Anterior cingulate cortex (tissue), 58 donors: ENCODE measurements at places on chromosomes 12 and 14.

GRCh38 chr14:22939684-22940083 lies 10.5 kb upstream of the PRMT5 start:
- no peak for DNase-seq

- no peak for DNase-seq
Observed at GRCh38 chr12:85457016-85457415, 177.0 kb downstream of the ALX1 start.

- no peak for DNase-seq
Observed at GRCh38 chr14:32189811-32190210, 12.0 kb upstream of the RNU6-7 start.

DNA sequence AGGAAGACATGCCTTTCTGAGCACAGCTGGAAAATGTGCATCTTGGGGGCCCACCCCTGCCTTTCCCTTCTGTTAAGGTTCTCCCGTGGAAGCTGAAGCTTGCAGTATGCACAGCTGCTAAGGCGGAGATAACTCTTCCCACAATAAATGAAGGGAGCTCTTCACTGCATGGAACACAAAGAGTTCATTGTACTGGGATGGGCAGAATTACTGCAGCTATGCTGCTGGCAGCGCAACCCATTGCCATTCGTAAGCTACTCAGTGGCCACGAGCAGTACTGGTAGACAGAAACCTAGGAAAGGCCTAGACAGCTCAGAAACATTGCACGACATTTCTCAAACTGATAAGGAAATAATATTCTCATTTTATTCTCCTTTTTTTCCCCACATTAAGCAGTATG lies 310.2 kb downstream of the MDGA2 start:
- DNase-seq = peak; percentile 66

DNA sequence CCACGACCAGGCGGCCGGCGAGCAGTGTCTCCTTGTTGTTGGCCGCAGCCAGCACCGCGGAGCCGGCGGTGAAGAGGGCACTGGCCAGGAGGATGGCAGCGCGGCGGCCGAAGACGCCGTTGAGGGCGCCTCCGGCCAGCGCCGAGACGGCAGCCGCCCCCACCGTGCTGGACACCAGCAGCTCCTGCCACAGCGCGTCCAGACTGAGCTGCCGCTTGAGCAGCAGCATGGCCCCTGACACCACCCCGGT lies 691 bp downstream of the SLC2A13 start:
- DNase-seq = no peak

DNA sequence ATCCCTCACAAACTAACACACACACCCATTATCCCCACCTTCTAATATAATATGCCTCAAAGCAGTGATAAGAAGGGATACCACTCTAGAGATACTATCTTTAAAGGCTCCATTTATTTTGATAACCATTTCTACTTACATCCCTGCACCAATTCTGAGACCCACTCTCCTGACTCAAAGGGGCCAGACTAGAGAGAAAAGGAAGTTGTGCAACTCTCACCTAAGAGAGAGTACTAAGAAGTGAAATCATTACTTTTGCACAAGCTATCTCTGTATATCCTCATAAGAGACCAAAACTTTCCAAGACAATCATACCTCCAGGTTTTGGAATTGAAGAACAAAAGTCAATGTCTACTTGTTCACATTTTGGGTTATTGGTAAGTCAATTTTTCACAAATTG lies 45.4 kb upstream of the USP15 start:
- no peak for DNase-seq

GRCh38 chr12:78191611-78192010 lies 360.9 kb downstream of the NAV3 start:
- DNase-seq = no peak

- DNase-seq = no peak
Observed at GRCh38 chr14:36503771-36504741, 16.0 kb downstream of the NKX2-1 start.

DNA sequence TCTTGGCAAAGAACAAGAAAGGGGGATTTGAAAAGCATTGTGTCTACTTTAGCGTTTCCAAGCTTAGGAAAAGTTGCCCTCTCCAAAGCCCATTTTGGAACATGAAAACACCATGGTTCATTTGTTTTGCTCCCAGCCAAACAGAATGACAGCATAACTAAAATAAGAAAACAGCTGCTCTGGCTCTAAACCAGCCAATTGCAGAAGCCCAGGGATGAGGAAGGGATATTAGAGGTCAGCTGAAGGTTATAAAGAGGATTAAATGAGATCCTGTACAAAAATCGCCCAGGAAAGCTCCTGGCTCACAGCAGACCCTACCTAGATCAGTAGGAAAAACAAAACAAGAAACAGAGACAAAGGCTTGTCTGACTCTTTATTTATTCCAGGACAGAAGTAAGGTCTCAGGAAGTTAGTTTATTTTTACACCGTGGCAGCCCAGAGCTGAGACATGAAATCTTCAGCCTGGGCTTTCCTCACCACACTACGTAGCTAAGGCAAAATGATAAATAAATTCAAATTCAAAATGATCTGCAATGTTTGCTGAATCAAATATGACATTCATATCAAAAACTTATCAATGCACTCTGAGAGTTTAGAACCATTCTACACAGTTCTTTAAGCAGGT lies 25.9 kb downstream of the SPX start:
- peak; percentile 3 for DNase-seq

- DNase-seq = no peak
Observed at GRCh38 chr12:95460896-95461295, 13.1 kb upstream of the METAP2 start.

- no peak for DNase-seq
Observed at GRCh38 chr14:81519200-81520011, 14.2 kb downstream of the SEL1L start.

DNA sequence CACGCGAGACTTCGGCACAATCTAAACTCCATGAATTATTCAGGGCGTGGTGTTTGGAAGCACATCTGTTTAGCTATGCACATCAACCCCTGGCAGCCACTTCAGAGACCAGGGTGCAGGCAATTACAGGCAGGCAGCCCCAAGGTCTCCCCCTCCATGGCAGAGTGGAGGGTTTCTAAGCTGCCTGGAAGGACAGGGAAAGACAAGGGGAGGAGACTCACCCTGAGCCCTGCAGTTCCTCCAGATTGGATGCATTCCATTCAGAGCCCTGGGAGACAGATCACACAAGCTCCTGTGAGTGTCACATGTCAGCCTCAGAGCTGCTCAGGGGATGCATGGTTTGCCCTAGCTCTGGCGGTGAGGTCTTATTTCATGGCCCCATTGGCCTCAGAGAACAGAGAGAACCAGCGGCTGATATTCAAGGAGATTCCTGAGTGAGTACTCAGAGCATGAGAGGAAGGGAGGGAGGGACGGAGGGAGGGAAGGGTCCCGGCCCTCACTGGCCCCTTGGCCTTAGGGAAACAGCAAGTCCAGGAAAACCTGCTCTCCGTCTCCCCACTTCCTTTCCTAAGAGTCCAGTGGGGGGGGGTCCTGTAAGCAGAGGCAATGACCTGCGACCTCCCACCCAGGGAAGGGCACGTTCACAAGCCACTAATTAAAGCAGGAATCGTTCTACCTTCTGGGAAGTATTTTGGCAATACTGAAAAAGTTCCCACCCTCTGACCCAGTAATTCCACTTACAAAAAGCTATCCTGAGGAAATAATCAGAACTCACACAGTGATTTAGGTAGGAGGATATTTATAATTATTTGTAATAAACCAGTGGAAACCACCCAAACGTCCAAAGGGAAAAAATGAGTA lies 55.1 kb downstream of the SSH1 start:
- DNase-seq = no peak

- DNase-seq = no peak
Observed at GRCh38 chr12:20599757-20600156, 95.4 kb upstream of the SLCO1C1 start.

GRCh38 chr12:31353750-31354708 lies 28.1 kb upstream of the SINHCAF start:
- DNase-seq = no peak

DNA sequence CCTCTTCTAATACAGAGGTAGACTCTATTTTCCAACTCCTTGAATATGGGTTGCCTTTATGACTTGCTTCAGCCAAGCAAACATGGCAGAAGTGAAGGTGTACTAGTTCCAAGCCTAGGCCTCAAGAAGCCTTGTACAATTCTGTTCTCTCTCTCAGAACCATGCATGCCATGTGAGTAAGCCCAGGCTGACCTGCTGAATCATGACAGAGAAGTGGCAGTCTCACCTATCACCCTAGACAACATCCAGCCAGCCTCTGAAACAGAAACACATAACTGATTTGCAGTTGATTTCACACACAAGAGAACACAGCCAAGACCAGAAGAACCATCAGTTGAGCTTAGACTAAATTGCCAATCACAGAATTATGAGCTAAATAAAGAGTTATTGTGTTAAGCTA lies 157.2 kb downstream of the GARIN6 start:
- DNase-seq = no peak

DNA sequence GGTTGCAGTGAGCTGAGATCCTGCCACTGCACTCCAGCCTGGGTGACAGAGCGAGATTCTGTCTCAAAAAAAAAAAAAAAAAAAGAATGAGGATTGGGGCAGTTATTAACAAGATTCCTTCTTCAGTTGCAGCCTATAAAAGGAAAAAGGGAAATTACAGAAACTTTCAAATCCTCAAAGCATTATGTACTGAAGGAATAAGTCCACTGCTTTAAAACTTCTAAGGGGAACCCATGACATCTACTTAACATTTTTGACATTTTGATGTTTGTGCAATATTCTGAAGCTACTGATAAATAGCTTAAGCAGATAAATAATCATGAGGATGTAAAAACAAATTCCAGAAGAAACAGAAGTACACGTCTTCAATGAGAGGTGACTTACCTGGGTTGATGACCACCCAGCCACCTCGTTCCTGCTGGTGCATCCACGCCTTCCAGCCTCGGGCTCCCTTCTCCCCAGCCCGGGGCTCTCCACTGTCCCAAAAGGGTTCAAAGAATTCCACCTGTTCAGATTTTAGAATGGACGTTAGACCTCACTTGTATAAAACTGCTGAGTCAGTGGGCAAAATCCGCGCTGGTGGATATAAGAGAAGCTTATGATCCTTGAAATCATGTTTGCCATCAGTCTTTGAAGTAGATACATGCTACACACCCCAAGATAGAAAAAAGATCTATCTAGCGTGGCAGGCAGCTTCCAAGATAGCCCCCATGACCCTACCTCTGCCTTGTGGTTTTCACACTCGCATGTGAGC lies 33.7 kb downstream of the NRDE2 start:
- no peak for DNase-seq

DNA sequence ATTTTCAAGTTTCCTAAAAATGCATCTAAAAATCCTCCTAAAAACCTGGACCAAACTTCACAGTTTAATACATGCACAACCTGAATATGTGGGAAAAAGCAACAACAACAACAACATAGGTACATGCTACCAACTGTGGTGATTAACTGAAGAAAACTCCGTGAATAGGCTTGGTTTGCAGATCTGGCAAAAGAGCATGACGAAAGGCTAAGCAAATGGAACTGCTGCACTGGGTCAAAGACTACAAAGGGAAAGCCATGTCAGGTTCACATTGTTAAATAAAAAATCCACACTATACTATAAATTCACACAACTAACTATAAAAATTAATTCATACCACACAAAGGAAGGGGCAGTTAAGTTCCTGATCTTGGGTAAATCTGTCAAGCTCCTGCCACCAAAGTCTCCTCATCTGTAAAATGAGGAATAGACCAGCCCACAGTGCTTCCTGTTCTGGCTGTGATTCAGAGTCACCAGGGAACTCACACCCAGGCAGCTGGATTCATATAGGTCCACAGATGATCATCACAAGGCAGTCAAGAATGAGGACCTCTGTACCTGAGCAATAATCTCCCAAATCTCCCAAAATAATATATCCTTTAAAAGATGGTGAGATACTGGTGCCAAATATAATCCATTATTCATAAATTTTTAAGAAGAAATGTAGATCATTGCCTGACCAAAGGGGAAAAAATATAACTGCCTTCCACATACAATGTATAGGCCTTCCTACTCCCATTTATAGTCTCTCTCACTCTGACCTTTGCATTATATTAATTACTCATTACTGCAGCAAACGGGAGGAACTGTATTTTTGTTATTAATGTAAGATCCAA lies 7.0 kb downstream of the CORO1C start:
- DNase-seq = no peak

- DNase-seq = no peak
Observed at GRCh38 chr12:81949841-81950308, 190.7 kb upstream of the PPFIA2 start.

GRCh38 chr12:42299392-42300308 lies 26.2 kb downstream of the ZCRB1 start:
- DNase-seq = no peak

GRCh38 chr12:122834921-122835749 lies at the start of gene HIP1R:
HIP1R (plus strand) TSS chr12:122835457; CDS start chr12:122835551, 94 bp downstream.
- DNase-seq = no peak

DNA sequence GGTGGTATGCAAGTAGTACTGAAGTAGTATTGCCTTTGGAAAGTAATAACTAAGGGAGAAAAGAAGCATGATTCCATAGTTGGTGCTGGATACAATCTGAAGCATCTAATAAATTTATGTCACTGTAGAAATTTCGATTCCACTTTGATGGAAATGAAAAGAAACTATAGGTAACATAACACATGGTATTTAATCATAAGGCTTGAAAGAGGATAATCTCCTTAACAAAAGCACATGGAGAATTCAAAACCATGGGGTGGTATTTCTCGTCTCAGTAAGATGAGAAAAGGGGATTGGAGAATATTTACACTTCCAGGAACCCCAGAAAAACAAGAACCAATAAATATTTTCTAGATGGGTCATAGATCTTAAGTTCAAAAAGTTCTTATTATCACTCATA lies 72.7 kb downstream of the NDUFA12 start:
- DNase-seq = no peak

DNA sequence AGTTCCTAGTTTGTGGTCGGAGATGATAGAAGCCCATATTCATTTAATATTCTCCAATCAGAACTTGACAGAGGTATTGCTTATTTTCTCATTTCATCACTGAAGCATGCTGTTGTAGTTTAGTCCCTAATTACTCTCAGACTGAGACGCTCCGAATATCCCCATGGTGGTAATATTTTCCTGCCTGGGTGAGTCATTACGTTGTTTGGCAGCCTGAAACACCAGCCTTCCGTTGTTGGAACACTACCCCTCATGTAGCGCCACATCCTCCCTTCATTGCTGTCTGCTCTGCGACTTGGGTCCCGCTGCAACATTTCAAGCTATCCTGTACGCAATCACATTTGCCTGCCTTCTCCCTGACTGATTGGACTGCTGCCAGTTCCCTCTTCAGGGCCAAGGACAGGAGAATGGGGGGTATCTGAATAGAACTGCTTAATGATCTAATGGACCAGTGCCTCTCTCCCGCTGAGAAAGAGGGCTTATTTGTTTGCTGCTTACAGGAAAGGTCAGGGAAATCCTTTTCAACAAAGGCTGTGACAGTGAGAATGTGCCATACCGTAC lies 369.1 kb downstream of the NPAS3 start:
- peak; percentile 25 for DNase-seq

- DNase-seq = peak; percentile 66
Observed at GRCh38 chr12:4269279-4269991, 4.1 kb upstream of the CCND2 start.

DNA sequence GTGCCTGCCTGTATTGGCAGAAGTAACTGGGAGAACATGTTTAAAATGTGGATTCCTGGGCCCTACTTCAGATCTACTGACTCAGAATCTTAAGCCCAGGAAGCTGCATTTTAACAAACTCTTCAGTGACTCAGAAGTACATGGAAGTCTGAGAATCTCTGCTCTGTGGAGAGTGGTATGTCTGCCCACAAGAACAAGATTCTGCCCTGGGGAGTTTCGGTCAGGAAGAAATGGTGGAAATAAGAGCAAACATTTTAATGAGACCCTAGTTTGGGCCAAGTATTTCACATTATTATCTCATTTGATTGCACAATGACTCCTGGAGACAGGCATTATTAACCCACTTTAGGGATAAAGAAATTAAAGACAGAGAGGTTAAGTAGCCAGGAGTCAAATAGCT lies 8.2 kb downstream of the ALDH1L2 start:
- DNase-seq = no peak
